ENCODE measurements at places on chromosomes 5 and 9.

DNA sequence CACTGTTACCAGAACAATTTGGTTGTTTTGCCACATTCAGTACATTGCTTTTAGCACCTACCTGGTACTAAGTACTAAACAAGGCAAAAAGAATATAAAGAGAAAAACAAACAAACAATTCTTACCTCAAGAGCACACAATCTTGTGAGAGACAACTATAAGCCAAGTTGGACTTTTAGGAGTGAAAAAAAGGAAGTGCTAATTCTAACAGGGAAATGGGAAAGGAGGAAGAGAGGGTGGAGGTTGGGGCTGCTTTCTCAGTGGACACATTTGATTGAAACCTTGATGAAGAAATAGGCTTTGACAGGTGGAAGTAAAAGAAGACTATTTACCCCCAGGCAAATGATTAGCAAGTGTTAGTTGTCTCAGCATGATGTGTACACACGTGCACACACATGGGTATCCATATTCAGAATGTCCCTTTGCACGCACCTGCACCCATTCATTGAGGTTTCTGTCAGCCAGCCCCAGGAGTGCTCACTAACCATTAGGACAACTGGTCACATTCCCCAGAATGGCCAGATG, 302.6 kb downstream of the ACTL7B start:
- DNase-seq = no peak

DNA sequence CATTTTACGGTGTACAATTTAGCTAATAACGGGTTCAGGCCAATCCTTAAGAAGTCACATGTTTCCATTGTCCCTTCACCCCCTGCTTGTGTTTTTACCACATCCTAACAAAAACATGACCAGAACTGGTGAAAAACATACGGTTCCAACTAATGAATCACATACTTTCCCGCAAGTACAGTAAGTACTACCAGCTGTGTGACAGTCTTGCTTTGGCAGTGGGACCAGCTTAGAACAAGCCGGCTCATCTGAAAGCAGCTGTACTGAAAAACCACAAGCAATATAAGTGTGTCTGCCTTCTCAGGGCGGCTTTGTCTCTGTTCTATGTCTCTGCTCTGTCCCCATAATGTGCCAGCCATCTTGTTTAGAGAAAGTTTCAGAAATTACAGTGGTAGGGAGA, 242.5 kb downstream of the BNC2 start:
- no peak for DNase-seq

GRCh38 chr9:84357275-84357674, 16.7 kb upstream of the SLC28A3 start:
- DNase-seq = no peak

GRCh38 chr5:92378966-92379611, 996.0 kb upstream of the ARRDC3 start:
- DNase-seq = no peak

- no peak for DNase-seq
Measured at GRCh38 chr9:137298401-137299202, 3.5 kb downstream of the NRARP start.

- DNase-seq = no peak
Measured at GRCh38 chr9:117355542-117355941, 59.3 kb downstream of the ASTN2 start.

GRCh38 chr5:156680831-156681230, 169.3 kb upstream of the PPP1R2B start:
- no peak for DNase-seq

- DNase-seq = no peak
Measured at GRCh38 chr9:70438341-70438928, 24.0 kb upstream of the KLF9 start.

DNA sequence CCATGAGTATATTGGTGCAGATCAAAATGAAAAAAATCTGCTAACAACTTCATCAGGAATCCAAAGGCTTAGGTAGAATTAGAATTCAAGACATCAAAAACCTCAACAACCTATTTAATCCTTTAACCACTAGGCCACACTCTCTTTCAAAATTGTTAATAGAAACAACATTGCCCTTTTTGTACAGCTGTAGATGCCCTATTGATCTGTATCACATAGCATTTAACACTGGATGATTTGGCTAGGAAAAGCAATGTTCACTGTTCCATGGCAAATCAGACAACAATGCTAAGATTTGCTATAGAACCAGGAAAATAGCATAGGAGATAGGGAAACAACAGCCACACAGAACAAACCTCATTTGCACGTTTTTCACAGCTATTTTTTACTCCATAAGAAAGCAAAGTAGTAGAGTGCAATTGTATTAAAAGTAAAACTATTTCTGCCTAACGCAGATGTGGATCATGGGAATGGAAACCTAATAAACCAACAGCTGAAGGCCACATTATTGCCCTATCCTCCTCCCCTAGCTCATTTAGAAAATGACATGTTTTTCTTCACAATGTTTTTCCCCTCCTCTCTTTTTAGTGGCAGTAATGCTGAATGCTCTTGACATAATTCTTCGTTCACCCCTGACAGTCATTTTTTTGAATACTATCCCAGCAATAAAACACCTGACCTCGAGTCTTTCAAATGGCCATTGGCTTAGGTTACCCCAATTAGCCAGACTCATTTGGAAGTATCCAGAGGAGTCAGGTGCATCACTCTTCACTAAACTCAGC, 373.0 kb upstream of the CCNH start:
- DNase-seq = no peak
